ENCODE measurements at places on chromosomes 2 and 18.

GRCh38 chr2:97669448-97669847, at the start of gene C2orf92:
Gene C2orf92, plus strand, starts transcription at chr2:97669713. Its CDS starts 76 bp downstream, at chr2:97669789.
- DNase-seq, result no peak

DNA sequence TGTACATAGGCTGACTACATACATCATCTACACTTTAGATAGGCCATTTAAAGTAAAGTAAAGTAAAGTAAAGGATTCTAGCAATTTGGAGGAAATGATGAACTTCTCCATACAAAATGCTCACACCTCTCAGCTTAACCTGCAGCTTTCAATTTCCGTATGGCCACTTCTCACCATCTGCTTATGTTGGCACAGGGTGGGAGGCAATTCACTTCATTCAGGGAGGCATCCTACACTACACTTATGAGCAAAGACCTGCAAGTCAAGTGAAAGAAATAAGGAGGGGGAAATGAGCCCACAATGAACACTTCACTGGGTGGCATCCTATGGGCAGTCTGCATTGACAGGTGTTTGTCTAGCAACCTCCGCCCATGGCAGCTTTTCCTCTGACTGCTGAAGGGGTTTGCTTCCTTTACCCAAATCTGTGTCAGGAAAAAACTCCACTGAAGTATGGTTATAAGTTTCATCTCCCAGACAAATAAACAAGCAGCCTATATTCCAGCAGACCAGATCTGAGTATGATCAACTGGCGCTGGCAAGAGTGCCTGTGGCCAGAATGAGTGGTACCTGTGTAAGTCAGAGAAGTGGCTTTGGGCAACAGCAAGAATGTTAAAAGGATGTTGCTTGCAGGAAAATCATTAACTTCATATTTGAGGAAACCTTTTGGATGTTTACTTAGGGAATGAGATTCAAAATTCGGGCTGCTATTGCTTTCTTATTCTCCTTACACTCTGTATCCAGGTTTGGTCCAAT, 449.1 kb downstream of the TGIF1 start:
- DNase-seq, result no peak

- no peak for DNase-seq
Observed at GRCh38 chr2:241898463-241899270, 29.1 kb downstream of the RTP5 start.

DNA sequence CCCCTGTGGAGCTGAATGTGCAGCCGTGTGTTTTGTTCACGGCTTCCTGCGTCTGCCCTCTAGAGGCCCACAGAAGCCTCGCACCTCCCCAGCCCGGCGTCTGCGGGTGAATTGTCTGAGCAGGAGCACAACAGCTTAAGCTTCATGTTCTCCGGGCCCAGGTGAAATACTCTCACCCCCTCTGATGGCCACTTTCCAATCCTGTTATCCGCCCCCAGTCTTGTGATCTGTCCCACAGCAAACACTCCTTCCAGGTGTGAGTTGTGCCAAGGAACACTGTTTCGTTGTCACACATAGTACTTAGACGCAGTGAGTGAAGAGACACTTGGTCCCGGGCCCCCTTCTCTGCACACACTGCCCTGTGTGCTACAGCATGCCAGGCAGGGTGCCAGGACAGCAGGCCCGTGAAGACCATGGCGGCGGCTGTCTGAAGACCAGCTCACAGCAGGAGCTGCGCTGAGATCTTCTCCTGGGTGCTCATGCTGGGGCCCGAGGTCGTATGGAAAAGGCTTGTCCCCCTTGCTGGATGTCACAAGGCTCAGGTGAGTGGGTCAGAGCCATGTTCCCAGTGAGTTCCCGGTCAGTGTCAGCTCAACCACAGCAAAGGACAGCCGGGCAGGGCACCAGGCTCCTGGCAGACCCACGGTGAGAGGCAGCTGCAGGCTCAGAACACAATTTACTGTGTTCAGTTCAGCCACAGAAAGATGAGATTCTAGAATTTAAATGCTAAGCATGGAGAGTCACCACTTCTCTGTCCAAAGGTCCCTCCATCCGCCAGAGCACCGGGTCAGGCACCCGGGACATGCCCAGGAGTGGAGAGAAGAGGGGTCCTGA, 6.8 kb upstream of the PXDN start:
- peak; percentile 83 for DNase-seq

DNA sequence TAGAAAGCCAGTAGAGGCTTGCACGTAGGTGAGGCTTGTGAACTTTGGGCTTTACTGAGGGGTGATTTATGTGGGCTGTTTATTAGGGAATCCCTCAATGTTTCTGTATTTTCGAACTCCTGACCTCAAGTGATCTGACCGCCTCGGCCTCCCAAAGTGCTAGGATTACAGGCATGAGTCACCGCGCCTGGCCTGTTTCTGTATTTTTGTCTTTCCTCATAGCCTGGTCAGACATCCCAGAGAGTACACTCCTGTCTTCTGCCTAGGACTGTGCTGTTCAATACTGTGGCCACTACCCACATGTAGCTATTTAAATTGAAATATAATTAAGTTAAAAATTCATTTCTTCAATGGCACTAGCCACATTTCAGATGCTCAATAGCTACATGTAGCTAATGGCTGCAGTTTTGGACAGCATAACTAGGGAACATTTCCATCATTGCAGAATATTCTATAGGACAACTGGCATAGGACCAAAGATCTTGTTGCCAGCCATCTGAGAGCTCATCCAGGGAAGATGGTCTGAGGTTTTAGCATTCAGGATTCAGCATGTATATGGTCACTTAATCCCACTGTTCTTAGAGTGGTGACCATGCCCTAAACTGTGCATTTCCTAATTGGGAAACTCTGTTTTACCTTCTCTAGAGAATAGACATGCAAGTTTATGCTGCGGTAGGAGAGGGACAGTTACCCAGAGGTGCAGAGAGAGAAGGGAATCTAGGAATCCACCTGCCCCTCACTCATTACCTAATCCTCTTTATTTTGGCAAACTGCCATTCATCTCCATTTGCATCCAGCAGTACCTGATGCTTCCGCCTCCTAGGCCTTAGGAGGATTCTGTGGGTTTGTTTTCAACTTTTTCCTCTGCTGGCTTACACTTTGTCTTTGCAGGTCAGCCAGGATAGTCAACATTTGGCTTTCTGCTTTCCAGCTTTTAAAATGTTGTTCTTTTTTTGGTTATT, 64.4 kb downstream of the LCLAT1 start:
- DNase-seq, result peak; percentile 13

DNA sequence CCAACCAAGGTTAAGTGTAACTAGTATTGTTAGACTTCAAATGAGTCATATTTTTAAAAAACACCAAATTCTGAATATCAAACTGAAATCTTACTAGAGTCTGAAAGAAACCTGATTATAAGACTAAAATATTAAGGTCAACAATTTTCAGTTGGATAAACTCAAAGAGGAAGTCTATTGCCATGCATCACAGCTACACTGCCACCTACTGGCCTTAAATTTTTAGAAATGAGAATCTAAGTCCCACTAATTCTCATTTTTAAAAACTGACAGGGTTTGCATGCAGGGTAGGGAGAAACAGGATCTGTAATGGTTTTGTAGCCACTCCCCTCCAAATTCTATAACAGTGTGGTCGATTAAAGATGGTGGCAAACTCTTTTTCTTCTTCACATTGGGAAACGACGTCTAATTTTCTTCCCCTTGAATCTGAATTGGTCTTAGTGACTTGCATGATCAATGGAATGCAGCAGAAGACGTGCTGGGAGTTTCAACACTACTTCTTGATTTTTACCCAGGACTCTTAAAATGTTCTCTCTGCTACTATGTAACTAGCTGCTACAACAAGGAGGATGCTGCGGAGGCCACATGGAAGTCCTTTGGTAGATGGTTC, 176.1 kb upstream of the SESTD1 start:
- DNase-seq, result peak; percentile 10

GRCh38 chr2:26864226-26864625, 16.3 kb downstream of the DPYSL5 start:
- no peak for DNase-seq

DNA sequence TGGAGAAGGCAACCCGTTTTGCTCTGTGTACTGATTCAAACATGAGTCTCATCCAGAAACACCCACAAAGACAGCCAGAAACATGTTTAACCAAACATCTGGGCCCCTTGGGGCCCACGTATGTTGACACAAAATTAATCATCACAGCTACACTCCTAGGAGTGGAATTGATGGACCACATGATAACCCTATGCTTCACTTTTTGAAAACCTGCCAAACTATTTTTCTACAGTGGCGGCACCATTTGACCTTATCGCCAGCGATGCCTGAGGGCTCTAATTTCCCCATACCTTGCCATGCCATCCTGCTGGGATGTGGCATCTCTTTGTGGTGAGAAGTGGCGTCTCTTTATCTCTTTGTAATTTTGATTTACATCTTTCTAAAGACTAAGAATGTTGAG, 38.5 kb downstream of the PSMG2 start:
- peak; percentile 86 for DNase-seq

DNA sequence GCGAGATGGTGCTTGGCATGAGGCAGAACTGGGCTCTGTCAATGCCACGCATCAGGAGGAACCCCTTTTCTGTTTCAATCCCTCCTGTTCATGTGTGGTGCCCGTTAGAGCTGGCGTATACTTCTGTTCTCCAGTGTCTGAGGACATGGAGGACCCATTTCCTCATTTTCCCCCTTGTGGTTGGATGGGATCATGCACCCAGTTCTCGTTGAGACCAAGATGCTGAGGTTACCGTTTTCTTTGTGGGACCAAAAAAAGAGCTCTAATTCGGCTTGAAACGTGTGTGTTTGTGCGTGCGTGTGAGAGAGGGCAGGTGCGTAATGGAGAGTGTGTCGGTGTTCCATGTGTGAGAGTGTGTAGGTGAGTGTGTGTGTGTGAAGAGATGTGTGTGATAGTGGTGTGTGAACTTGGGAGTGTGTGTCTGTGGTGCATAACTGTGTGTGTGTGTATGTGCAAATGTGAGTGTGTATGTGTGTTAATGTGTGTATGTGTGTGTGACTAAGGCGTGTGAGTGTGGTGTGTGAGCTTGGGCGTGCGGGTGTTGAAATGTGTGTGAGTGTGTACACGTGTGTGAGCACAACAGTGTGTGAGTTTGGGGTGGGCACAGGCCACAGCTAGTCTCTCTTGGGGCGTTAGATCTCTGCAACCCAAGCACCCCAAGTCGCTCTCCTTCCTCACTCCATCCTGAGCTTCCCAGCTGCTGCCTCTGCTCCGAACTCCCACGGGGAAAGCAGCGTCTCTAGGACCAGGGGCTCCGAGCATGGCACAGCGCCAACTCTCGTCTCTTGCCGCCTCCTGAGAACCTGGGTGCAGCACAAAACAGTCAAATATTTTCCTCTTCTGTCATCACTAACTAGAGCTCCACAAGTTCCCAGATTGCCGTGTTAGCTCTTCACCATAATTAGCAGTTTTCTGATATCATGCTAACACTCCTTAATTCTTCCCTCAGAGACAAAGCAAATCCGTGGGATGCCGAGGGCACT, 75.8 kb downstream of the LONRF2 start:
- peak; percentile 23 for DNase-seq

- DNase-seq, result peak; percentile 63
Observed at GRCh38 chr2:10832203-10832936, 19.8 kb upstream of the PDIA6 start.

GRCh38 chr18:4781873-4782272, 326.8 kb upstream of the DLGAP1 start:
- DNase-seq, result no peak

GRCh38 chr2:111702804-111703196, 181.2 kb downstream of the ANAPC1 start:
- DNase-seq, result no peak

- DNase-seq, result peak; percentile 91
Observed at GRCh38 chr2:234427081-234428061, 69.5 kb downstream of the ARL4C start.

- DNase-seq, result no peak
Observed at GRCh38 chr2:227696990-227697679, 20.7 kb downstream of the SLC19A3 start.

DNA sequence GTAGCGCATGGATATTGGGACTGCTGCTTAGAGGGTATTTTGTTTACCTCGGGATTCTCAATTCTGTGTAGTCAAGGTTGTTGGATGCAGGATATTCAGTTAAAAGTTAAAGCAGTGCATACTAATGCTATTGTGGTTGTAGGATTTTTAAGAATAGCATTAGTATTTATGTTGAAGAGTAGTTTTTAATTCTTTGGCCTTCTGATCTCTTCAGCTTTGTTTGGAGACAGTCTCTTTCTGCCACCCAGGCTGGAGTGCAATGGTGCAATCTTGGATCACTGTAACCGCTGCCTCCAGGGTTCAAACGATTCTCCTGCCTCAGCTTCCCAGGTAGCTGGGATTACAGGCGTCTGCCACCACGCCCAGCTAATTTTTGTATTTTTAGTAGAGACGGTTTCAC, 1.5 kb downstream of the RHBDD1 start:
- no peak for DNase-seq

DNA sequence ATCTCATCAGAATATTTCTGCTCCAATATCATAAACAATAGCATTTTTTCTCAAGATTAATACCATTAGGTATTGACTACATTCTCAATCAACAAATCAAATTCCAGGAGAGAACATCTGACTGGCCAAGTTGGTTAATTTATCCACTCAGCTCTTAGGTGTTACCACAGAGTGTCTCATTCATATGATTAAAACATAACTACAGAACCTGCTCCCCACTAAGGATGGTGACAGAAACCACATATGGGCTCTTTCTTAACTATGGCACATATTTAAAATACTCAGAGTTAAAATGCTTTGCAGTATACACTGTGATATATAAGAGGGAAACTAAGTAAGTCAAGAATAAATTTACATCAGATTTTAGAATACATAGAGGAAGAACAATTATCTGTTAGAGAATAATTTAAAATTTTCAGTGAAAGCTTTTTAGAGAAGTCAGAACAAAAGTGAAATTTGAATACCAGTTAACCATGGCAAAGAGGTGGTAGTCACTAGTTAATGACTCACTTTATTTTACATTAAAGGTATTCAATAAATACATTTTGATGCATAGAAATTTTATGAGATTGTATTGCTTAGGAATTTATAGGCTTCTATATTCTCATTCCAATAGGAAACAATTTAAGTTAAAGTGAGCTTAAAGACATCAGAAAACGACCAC, 1120.8 kb upstream of the TMEFF2 start:
- DNase-seq, result no peak

- DNase-seq, result no peak
Observed at GRCh38 chr18:77199707-77200106, 49.9 kb upstream of the GALR1 start.

DNA sequence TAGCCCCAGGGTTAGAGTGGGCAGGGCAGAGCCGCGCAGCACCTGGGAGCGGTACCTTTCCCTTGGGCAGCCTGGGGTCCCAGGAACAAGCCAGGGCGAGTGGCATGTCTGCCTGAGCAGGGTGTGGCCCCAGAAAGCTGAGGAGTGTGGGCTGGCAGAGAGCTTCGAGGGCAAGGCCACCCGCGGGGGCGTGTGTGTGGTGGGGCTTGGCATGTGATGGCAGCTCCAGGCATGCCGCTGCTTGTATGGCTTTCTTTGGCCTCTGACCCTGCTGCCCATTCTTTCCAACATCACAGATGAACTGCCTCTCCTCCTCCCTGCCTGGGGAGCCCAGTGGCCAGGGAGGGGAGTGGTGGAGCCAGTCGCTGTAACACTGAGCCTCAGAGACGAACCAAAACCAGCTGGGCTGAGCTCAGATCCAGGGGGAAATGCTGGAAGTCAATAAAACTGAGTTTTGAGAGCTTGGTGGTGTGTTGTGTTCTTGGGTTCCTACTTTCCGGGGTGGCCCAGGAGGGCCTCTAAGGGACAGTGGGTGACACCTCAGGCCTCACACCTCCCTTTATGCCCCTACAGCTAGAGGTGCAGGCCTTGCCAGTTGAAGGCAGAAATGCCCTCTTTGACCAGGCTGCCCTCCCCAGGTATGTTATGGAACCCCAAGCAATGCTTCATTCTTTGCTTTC, 7.4 kb downstream of the DNAJB2 start:
- DNase-seq, result no peak

- no peak for DNase-seq
Observed at GRCh38 chr2:233142355-233142897, 82.3 kb downstream of the INPP5D start.
